Natural killer cell (primary cell): ENCODE measurements at places on chromosomes 5 and 9. TPM values are rescaled to one million over a fixed set of nuclear protein-coding genes. Genes with fewer than 3 reads are reported as not detected.

DNA sequence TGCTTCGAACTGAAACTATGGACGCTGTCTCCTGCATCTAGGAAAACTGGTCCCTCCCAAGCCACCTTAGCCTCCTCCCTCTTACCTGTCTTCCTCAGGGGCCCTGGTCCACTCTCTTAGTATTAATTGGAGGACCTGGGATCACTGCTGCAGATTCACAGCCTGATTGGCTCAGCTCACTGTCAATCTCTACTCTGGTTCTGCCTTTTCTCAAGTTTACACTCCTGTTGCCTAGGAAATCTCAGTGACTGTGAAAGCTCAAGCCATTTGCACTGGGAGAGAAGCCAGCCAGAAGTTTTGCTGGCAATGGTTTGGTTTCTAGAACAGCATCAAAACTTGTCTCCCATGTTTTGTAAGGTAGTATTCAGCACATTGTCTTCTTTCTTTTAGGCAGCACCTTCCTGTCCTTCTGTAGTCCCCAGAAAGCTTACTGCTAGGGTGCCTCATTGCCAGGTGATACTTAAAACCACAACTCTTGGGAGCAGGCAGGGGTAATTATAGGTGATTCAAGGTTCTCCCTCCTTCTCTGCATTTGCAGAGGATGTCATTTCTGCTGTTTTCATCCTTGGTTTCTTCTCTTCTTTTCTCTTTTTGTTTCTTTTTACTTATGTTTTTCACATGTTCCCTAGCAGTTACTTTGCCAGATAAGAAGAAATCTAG, at the start of gene CAPSL:
Gene CAPSL (minus strand): TSS at position 55 of the 660 bp plus-strand sequence. CDS start 17,502 bp downstream, outside the sequence.
- peak; percentile 23 for DNase-seq

DNA sequence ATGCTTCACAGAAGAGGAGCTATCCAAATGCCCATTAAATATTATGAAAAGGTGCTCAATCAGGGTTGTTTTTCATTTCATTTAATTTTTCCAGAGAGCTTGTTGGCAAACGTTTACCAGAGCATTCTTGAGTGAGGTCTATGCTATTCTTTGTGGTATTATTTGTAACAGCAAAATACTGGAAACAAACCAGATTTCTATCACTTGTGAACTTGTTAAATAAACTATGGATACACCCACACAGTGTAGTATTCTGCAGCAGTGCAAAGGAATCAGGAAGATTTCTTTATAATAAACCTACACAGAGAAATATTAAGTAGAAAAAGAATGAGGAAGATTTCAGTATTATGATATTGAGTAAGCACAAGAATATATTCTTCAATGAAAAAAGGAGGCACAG, 15.0 kb upstream of the SLC1A1 start:
- no peak for DNase-seq

GRCh38 chr9:116897201-116897600, 210.1 kb downstream of the TRIM32 start:
- DNase-seq, result no peak

- DNase-seq, result peak; percentile 50
Observed at GRCh38 chr9:137705443-137705863, 86.6 kb downstream of the EHMT1 start.

DNA sequence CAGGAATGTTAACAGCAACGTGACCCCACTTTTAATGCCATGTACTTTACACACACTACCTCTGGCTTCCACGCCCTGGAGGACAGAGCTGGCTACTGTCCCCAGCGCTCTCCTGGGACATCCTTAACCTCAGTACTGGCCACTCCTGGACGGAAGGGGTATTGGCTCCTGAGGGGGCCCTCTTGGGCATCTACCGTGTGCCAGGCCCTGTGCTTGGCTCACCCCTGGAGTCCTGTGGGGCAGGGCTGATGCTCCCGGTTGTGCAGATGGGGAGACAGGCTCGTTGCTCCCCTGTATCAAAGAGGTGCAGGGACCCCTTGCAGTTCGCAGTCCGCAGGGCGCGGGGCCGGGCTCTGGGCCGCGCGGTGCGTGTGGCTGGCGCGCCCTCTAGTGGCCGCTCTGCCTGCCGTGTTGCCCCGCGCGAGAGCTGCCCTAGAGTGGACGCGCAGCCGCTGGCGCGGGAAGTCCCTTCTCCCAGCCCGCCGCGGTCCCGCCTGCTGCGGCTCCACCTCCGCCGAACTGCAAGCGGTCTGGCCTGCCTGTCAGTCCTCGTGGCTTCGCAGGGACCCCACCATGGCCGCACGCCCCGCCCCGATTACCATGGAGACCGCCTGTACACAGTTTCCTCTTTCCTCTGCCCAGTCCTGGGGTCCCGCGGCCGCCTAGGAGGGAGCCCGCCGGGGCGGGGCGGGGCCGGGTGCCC, at the start of gene WDR38:
Gene WDR38 (plus strand): TSS at position 632 of the 703 bp plus-strand sequence. CDS start 72 bp downstream, outside the sequence.
- peak; percentile 88 for DNase-seq

DNA sequence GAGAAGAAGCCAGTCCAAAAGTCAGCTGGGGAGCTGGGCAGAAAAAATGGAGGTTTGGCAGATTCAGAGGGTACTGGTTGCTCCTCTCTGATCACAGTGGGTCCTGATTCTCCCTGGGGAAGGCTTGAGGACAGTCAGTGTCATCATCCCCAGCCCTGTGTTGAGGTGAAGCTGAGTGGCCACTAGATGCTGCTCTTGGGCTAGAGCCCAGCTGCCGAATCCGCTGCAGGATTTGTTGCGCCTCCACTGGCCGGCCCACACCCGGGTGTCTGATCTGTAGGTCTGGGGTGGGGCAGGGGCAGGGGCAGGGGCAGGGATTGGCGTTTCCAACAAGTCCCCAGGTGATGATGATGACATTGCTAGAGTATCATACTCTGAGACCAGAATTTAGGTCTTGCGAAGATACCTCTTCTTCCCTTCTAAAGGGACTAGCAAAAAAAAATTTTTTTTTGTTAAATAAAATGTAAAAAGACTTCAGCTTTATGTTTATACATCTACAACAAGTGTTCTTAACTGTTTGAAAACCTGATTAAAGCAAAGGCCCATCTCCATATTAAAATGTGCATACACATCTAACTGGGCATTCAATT, 106.8 kb downstream of the PDE6A start:
- no peak for DNase-seq

GRCh38 chr5:134540747-134541733, 15.6 kb downstream of the JADE2 start:
- DNase-seq, result no peak

DNA sequence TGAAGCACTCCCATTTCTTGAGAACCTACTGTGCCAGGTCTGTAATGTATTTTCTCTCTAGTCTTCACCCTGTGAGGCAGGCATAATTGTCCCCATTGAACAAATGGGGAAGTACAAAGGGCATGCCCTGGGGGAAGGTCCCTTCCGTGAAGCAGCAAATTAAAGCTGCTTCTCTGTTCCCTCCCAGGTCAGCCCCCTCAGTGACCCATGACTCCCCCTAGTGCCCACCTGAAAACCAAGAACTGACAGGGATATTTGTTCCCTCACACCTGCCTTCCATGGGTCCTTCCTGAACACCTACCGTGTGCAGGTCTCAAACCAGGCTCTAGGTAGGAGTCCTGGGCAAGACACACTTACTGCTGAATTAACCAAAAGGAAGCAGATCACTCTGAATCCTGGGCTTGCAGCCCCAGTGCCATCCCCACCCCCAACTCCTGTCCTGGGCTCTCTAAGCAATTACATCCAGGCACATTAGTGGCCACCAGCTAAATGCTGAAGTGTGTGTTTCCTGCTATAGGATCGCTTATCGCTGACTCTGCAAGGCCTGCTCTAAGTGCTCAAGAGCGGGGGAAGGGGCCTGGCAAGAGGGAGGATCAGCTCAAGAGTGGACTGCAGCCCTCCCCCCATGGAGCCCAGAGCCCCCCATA, 254.8 kb downstream of the CDK5RAP2 start:
- DNase-seq, result no peak

- no peak for DNase-seq
Observed at GRCh38 chr5:168305281-168305680, 13.8 kb downstream of the WWC1 start.

DNA sequence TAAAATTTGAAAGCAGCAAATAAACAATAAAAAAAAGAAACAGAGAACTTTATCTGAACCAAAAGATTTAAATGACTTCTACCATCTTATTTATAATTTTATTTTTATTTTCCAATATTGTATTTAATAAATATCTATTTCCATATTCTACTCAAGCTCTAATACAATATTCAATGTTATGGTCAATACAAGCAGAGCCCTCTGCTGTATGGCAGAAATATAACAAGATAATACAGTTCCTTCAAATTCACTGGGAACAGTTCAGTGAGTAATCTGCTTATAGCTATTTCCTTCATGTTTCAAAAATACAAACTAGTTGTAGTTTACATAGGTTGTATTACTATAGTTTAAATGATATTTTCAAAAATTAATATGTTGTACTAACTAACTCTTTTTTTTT, 332.7 kb downstream of the PRDM9 start:
- DNase-seq, result no peak

- DNase-seq, result peak; percentile 86
Observed at GRCh38 chr5:32489791-32490562, 45.4 kb upstream of the ZFR start.

DNA sequence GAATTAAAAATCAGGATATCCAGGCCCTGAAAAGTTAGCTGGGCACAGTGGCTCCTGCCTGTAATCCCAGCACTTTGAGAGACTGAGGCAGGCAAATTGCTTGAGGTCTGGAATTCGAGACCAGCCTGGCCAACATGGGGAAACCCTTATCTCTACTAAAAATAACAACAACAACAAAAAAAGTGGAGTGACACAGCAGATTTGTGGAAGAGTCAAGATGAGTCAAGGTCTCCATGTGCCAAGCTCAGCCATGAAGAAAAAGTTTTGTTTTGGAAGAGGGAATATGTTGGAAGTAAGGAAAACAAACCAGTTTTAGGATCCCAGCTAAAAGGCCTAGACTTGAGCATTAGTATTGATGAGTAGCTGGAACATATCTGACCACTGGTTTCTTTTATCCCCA, 14.7 kb downstream of the LRRC70 start:
- DNase-seq, result no peak

DNA sequence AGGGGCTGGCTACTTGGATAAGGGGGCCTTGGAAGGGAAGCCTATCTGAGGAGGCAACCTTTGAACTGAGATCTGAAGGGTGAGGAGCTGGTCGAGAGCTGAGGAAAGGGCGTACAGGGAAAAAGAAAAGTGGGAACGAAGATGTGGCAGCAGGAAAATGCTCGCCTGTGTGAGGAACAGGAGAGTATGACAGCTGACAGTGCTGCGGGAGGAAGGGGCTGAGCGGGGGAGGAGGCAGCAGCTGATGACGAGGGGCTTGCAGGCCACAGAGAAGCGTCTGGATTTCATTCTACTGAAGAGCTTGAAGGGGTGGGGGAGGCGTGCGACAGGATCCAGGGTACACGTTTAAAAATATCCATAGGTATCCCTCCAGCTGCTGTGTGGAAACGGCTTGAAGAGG, 28.9 kb downstream of the SH3PXD2B start:
- no peak for DNase-seq

- no peak for DNase-seq
Observed at GRCh38 chr9:128408963-128409431, 11.7 kb upstream of the CERCAM start.

- DNase-seq, result no peak
Observed at GRCh38 chr5:37918424-37918823, 78.6 kb upstream of the GDNF start.

DNA sequence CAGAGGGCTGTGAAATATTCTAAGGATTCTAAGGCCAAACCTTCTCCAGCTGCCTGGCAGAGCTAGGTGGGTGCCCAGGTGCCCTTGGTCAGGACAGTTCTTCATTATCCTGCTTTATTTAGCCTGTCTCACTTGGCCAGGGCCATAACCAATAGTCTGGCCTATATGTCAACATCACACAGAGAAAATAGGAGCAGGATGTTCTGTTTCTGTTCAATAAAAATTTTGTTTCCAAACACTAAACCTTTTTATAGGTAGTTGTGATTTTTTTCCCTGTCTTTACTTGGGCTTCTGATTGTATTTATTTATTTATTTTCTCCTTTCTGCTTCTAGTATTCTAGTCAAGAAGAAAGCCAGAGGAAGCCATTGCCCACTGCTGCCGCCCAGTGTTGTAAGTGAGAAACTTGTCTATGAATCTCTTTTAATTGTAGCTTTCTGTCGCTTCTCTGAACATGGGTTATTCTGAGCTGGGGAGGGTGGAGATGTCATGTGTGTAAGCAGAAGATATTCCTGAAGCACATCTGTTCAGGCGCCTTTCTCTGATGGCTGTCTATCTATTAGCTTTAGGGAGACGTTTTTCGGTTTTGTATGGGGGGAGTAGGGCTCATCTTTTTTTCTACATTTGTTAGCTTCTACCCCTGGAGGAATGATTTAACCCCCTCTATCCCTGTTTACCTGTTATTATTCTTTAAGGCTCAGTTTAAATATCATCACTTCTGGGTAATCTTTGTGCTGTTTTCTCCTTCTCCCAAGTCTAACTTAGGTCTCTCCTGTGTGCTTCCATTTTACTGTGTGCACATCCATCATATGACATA, 97.1 kb downstream of the UNC13B start:
- DNase-seq, result no peak

- no peak for DNase-seq
Observed at GRCh38 chr9:125707472-125707804, 430 bp upstream of the MAPKAP1 start.

GRCh38 chr9:35112257-35113020, 3.2 kb downstream of the ATOSB start:
- DNase-seq, result peak; percentile 31

GRCh38 chr5:13601112-13601511, 343.4 kb downstream of the DNAH5 start:
- no peak for DNase-seq

GRCh38 chr9:115674091-115674490, 479.5 kb upstream of the PAPPA start:
- no peak for DNase-seq

- DNase-seq, result no peak
Observed at GRCh38 chr9:129939431-129939830, 103.6 kb downstream of the FNBP1 start.

GRCh38 chr5:129804705-129805104, 56.8 kb downstream of the MINAR2 start:
- DNase-seq, result no peak

GRCh38 chr9:95923794-95924193, 48.3 kb downstream of the ERCC6L2 start:
- no peak for DNase-seq

- no peak for DNase-seq
Observed at GRCh38 chr9:90827181-90827871, 25.7 kb downstream of the SYK start.

GRCh38 chr5:138102454-138103318, 18.9 kb downstream of the WNT8A start:
- no peak for DNase-seq

- no peak for DNase-seq
Observed at GRCh38 chr9:6198251-6198650, 17.4 kb upstream of the IL33 start.

Gene DAPK1
- 22.7 TPM for total RNA-seq

Gene OR1J2
- total RNA-seq, result not detected

Gene SLC4A9
- total RNA-seq, result not detected

Gene CCNI2
- total RNA-seq, result 1.5 TPM

Gene XPA
- 21.7 TPM for total RNA-seq

Gene SPIN1
- total RNA-seq, result 46.1 TPM

Gene GKAP1
- 5.6 TPM for total RNA-seq

Gene FOXI1
- total RNA-seq, result not detected

Gene FAM169A
- total RNA-seq, result 32.6 TPM

Gene C9orf153
- not detected for total RNA-seq

Gene PLEKHG4B
- total RNA-seq, result not detected

Gene SMIM33
- not detected for total RNA-seq

Gene NR4A3
- 43.4 TPM for total RNA-seq

Gene GADD45G
- 3.2 TPM for total RNA-seq

Gene SPINK5
- not detected for total RNA-seq

Gene FYB1
- 295 TPM for total RNA-seq

Gene MYORG
- total RNA-seq, result 0.93 TPM

Gene LCN15
- not detected for total RNA-seq
